ENCODE measurements at places on chromosomes 11 and 22. TPM values are rescaled to one million over a fixed set of nuclear protein-coding genes. Genes with fewer than 3 reads are reported as not detected.
A peak's percentile ranks its signal among the peaks of the same experiment; 100 is the strongest.

Gene OR2AT4
- not detected for total RNA-seq

GRCh38 chr22:36377022-36377631 lies 10.6 kb downstream of the MYH9 start:
- DNase-seq = no peak

Gene PLEKHA7
- 18.3 TPM for total RNA-seq

DNA sequence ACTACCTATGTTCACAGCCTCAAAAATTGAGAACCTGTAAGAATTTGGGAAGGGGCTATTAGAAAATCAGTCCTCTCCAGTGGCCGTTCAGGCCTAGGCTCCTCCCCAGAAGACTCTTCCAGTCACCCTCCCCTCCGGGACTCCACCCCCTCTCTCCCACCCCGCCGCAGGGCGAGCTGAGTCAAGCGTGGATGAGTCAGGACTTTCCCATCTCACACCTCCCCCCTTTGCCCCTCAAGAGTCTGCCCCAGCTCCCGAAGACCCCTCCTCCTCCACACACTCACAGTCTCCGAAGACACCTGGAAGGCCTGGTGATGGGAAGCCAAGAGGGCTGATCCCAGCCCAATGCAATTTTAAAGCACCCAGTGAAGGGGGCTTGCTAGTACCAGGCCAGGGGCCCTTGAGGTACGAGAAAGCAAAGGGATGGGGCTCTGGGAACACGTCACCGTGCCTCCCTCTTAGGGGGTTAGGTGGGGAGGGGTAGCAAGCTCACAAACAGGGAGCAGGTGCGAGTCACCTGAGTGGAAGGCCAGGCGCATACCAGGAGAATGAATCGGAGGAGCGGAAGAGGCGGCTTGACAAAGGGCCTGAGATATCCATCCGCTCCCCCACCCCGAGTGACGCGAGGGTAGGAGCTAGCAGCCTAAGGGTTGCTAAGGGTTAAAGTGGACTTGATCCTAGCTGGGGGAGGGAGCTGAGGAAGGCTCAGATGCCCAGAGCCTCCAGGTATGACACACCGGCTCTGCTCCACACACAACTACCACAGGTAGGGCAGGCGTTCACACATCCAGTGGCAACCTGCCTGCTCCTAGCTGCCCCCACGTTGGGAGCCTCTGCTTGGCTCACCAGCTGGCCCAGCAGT lies 13.6 kb downstream of the BCL9L start:
- DNase-seq = peak; percentile 84

DNA sequence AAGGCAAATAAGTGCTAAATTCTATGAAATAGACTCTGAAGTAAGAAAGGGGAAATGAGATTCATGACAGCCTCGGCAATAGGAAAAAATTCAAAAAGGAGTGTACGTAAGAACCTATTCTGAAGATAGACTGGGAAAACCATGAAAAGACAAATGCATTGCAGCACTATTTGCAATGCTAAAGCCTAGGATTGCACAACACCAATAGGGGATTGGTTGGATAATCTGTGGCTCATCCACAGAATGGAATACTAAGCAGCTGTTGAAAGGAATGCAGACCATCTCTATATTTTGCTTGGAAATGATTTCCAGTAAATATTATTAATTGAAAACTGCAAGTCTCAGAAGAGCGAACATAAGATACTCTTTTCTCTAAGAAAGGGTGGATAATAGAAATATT lies 91.7 kb upstream of the CLMP start:
- DNase-seq = no peak

GRCh38 chr11:111603611-111604130 lies 1.4 kb downstream of the SIK2 start:
- no peak for DNase-seq

GRCh38 chr22:35312198-35313059 lies 12.7 kb downstream of the TOM1 start:
- DNase-seq = peak; percentile 66

Gene RBX1
- 74.1 TPM for total RNA-seq

DNA sequence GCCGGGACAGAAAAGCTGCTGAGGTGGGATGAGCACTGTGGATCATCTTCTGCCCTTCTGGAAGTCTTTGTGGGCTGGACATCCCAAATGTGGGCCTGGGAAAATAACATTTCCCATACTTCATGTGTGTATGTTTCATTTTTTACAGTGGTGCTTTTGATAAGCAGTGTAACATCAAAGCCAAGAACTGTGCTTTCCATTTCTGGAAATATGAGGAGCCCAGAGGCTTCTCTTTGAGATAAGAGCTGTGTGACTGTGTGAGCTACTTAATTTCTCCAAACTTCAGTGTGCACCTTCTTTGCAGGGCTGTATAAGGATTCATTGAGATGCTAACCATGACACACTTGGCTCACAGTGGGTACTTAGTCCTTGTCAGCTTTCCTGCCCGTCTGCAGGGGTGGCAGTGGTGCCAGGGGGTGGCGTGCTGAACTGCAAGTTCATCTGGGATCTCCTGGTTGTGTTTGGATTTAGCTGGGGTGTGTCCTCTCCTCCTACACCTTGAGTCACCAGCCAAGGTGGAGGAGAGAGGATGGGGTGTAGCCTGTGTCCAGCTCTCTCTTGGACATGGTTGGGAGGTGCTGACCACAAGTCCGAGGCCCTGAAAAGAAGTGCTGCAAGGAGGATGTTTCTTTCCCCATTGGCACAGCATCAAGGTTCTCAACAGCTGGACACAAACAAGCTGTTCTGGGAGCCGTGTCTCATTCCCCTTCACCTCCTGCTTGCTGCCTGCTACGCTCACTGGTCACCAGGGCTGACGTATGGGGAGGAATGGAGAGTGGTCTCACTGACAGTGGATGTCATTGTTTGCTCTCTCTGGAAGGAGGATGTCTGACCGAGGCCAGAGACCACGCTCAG lies 139.4 kb downstream of the TEAD1 start:
- no peak for DNase-seq

- DNase-seq = peak; percentile 86
Observed at GRCh38 chr11:73321604-73322381, 13.7 kb downstream of the ARHGEF17 start.

Gene PPP2R5B
- 20.6 TPM for total RNA-seq

Gene PKNOX2
- 9.1 TPM for total RNA-seq

DNA sequence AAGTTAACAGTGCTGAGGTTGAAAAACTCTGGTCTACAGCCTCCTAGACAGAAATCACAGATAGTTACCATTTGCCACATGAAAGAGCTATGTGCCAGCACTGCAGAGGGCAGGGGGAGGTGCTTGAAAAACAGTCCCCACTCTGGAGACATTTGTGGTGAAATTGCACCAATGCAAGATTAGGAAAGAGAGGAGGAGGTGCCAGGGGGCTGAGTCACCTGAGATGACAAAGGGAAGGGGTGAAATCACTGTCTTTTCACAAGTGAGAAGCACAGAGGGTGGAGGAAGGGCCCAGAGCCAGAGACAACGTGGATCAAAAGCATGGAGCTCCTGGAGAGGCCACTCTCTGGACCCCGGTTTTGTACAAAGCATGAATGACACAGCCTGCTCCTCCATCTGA lies 196.3 kb downstream of the BUD13 start:
- DNase-seq = no peak

Gene SYCE3
- not detected for total RNA-seq

DNA sequence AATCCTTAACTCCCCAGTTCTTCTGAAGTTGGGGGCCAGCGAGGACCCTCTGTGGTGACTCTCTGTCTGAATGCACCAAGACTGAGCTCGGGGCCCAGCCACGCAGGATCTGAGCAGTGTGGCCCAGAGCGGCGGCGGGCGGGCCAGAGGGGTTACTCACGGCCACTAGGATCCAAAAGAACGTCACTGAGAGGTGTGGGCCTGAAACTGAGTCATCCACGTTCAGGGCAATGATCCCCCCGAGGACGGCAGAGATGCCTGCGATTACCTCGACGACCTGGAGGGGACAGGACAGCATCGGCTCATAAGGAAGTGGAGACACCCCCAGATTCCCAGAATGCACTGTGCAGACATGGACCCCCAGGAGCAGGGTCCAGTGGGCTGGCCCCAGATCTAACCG lies 11.2 kb downstream of the MLC1 start:
- DNase-seq = no peak

DNA sequence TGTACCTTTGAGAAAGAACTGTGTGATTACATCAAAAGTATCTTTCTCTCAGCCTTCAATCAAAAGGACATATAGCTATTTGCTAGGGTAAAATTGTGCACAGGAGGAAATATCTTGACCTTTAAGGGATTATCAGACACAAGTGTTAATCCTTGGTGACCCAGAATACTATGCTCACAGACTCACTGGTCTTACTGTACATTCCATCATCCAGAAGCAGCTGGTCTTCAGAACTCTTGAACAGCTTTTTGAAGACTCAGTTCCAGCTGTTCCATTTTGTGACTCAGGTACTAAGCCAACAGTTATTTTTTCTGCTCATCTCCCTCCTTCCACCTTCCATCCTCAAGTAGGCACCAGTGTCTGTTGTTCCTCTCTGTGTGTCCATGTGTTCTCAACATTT lies 19.8 kb downstream of the ZBED5 start:
- DNase-seq = no peak

DNA sequence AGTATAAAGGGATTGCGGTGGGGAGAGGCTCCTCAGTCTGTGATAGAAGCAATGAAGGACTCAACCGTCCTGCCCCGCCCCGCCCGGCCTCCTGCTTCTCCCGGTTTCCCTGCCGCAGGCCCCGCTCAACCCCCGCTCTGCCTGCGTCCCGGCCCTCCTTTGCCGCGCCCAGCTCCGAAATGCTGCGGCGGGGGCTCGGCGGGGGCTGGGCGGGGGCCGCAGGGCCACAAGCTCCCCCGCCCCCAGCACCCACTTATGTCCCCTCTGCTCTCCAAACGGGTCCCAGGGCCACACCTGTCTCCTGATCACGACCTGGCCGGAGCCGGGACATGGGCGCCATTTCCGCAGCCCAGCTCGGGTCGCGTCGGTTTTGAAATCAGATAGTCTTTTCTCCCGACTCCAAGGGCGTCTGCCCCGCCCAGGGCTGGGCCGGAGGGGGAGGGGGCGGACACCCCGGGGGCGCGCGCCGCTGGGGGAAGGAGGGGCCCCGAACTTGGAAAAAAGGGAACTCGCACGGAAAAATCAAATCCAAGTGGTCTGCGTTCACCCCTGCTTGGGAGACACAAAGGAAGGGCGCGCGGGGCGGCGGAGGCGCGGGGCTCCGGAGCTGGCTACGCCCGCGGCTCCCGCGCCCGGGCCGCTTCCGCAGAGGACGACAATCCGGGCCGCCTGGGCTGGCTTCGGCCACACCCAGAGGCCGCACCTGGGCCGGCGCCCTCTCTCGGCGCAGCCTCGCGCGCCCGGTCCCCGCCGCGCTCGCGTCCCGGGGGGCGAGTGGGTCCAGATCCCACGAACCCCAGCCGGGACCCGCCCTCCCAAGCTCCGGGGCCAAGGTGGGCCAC lies 70.6 kb upstream of the EP300 start:
- DNase-seq = peak; percentile 92

DNA sequence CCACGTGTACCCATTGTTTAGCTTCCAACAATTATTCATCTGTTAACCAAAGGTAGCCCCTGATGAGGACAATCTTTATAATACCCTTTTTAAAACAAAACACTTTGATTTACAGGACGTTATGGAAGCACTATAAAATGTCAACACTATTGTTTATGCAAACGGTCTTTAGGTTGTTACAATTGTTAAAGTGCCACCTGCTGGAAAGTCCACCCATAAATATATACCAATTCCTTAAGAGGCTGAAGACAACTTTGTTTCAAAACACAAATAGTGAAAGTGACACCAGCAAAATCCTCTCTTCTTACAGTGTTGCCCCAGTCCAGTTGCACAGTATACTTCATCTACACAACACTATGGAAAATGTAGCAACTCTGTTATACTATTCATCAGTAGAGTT lies 68.9 kb upstream of the SLN start:
- no peak for DNase-seq

Gene H19
- total RNA-seq = 611 TPM

Gene CD3E
- total RNA-seq = 0.70 TPM

- DNase-seq = no peak
Observed at GRCh38 chr11:70756756-70757155, 358.4 kb downstream of the CTTN start.

GRCh38 chr11:126318574-126319373 lies 14.9 kb downstream of the DCPS start:
- no peak for DNase-seq

GRCh38 chr11:72242141-72242540 lies 1.8 kb downstream of the PHOX2A start:
- DNase-seq = no peak

Gene RFPL3
- not detected for total RNA-seq

GRCh38 chr11:844693-845644 lies 2.3 kb downstream of the TSPAN4 start:
- DNase-seq = peak; percentile 94

Gene RIN1
- total RNA-seq = 1.6 TPM

GRCh38 chr11:16606784-16607674 lies 131.4 kb upstream of the C11orf58 start:
- peak; percentile 76 for DNase-seq

GRCh38 chr11:11569936-11570491 lies 51.8 kb downstream of the GALNT18 start:
- DNase-seq = peak; percentile 68

DNA sequence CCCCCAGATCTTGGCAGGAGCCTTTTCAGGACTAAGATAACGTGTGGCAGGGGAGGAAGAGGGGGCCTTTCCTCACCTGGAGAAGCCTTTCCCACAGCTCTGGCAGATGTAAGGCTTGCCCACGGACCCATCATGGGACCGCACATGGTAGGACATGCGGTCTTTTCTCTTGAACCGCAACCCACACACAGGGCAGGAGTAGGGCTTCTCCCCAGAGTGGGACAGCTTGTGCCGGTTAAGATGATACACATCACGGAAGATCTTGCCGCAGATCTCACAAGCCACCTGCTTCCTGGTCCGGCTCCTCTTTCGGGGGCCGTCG lies 1.9 kb downstream of the PATZ1 start:
- DNase-seq = no peak

GRCh38 chr11:61967924-61968757 lies 707 bp upstream of the FTH1 start:
- peak; percentile 83 for DNase-seq

- no peak for DNase-seq
Observed at GRCh38 chr22:19798891-19799293, 38.3 kb downstream of the TBX1 start.

DNA sequence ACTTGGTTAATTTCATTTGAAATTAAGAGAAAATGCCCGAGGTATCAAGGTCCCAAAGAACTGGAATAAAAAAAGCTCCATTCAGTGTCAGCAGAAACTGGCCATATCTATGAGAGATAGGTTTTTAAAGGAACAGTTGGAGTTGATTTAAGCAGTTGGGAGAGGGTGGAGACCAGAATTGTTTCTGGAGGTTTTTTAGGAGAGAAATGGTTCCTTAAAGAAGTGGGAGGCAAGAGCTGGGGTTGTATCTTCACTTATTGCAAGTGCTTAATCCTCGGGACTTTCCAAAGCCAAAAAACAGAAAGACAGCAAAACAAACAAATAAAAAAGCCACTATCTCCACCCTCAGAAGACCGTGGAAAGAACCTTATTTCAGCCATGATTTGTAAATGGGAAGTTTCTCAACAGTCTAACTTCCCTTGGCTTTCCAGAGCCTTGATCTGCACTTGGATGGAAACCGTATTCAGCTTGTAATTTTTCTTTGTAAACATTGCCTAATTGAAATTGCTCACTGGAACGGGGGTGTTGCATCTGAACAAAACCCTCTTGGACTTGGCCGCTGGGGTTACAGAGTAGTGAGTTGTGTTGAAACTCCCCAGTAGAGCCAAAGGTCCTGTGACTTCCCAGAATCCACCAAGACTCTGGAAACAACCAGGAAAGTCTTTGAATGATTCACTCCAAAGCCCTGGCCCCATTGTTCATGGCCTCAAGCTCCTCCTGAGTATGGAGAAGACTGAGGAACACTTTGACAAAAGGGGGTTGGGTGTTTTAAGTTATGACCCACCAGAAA lies 115.6 kb downstream of the SLC1A2 start:
- no peak for DNase-seq

Gene TRIM22
- 22.4 TPM for total RNA-seq

GRCh38 chr11:74592441-74593362 lies at the start of gene POLD3:
POLD3 (plus strand) TSS chr11:74592582; CDS start chr11:74592659, 77 bp downstream.
- peak; percentile 98 for DNase-seq
